ENCODE measurements at places on chromosomes 5 and 9.

- no peak for DNase-seq
These were observed 77.4 kb upstream of the ANXA1 start for GRCh38 chr9:73074176-73074708.

DNA sequence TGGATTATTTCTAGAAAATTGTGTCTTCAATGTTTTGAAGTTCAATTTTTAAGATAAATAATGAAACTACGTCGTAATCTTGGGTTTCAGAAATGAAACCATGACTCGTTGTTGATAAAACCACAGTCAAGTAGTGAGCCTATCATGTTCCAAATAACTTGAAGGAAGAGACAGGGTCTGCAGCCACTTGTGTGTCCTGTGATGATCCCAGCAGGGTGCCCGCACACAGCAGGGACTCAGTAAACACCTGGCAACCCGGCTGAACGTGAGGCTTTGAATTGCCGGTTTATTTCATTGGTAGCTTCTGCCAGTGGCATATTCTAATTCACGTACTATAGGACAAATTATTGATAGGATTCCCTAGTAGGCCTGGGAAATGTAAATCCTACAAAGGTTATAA is 679.6 kb downstream of the IRX1 start:
- no peak for DNase-seq

DNA sequence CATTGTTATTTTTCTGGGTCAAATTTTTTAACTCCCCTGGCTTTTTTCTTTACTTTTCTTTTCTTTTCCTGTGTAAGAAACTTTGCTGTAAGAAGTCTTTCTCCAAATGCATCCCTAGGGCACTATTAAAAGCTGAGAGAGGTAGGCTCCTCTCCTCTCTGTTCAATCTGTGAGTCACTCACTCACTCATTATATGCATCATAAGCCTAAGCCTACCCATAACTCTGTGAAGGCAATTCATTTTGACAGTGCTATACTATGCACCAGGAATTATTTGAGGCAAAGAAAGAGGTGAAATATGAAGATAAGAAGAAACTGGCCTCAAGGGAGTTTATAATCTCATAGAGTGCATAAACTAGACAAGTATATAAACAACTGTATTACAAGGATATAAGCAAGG is 67.9 kb upstream of the PRR16 start:
- DNase-seq = no peak

GRCh38 chr9:120905315-120906164 is 21.1 kb downstream of the TRAF1 start:
- DNase-seq = no peak

- no peak for DNase-seq
These were observed 120.1 kb upstream of the PCA3 start for GRCh38 chr9:76644171-76644570.

DNA sequence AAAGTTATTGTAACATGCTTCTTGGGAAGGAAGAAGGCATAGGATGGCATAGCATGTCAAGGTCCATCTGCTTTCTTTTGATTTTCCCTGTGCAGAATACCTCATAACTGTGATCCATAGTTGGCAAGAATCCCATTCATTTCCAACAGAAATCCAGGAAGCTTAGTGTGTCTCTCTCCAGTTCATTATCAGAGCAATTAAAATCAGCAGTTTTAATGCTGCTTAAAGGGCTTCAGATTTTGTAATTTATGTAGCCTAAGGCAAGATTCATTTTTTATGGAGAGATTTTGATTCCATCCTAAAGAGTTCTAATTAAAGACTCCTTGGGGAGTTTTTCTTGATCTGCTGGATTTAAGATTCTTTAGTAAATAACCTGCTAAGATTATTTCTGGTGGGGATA is 560.1 kb downstream of the PDE4D start:
- no peak for DNase-seq

DNA sequence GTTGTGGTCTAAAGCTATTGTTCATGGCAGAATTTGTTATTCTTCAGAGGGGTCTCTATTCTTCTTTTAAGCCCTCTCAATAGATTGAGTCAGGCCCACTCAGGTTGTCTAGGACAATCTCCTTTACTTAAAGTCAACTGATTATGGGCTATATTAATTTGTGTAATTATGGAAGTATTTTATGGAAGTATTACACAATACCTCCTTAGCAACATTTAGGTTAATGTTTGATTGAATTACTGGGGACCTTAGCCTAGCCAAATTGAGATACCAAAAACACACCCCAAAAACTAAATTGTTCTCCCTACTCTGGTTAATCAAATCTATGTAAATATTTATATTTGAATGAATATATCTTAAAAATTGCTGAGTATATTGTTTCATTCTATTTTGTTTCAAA is 347.1 kb upstream of the GRIN3A start:
- no peak for DNase-seq

DNA sequence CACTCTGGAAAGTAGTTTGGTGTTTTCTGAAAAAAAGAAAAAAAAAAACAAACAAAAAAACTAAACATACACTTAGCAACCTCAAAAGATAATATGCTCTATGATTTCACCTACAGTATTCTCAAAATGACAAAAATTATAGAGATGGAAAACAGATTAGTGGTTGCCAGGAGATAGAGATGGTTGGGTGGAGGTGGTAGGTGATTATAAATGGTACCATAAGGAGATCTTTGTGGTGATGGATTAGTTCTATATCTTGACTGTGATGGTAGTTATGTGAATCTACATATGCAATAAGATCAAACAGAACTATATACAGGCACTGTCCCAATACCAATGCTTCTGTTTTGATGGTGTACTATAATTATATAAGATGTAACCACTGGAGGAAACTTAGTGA is 32.0 kb downstream of the PTBP3 start:
- DNase-seq = no peak

DNA sequence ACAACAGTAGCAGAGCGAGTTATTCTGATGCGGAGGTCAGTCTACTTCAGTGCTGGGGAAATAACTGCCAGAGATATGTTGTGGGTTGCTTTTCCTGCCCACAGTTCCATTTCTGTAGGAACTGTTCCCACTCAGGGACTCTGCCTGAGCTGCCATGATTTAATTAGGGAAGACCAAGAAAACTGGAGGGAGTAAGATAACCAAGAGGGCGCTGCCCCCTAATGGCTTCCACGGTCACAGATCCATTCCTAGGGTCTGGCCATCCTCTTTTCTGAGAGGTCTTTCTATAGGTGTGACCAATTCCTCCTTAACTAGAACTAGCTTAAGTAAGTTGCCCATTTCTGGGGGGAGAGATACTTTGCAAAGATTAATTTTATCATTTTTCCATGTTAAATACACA is 125.9 kb downstream of the APBA1 start:
- no peak for DNase-seq

DNA sequence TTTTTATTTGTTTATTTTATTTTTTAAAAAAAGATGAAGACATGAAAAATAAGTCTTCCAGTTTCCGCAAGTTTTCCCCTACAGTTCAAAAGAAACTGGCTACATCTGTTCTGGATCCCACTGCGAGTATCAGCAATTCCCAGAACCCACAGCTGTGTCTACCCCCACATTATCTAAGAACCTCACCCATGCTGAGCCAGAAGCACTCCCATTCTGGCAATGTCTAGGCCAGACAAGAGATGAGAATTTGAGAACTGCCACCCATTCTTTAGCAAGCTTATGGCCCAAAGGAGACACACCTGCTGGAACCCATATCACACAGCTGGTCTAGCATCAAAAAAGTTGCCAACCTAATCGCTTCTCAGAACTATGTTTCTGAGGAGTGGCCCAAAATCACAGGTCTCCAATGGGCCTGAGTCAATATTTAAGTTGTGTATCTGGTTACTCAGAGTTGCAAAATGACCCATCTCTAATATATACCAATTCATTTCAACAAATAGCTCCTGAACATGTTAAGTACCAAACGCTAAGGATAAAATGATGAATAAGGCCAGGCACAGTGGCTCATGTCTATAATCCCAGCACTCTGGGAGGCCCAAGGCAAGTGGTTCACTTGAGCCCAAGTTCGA is 27.1 kb downstream of the MTMR12 start:
- DNase-seq = no peak

GRCh38 chr5:1971944-1972343 is 89.2 kb upstream of the IRX4 start:
- no peak for DNase-seq

DNA sequence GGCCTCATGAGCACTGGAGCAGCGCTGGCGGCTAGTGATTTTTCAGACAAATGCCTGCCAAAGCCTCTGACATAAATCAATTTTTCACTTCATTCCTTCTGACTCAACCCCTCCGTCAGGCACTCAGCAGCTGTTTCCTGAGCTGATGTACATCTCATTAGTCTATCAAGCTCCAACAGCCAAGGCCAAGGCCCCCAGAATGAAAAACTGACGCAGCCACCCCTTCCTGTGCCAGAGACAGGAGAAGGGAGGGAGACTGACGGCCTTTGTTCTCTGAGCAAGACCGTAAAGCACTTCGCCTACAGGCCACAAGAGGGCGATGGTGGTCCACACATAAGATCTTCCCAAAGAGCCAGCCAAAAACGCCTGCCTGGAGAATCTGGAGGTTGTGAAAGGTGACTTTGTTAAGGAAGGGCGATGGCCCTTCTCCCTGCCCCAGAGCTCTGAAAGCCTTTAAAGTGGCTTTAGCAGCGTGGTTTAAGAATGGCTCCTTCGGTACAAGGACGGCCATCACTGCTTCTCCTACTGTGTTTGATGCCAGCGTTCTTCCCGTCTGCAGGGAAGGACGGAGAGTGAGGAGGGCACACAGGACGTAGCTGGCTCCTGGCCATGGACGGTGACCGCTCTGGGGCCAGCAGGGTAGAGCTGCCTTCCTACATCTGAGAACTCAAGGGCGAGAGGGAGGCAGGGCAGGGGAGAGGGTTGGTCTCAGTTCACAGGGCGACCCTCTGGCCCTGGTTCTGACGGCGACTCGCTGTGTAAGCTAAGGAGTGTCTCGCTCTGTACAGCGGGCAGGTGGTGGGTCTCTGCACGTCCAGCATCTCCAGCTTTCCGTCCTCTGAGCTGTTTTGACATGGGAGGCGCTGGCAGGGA is 37.0 kb downstream of the ALG2 start:
- peak; percentile 76 for DNase-seq

All from activated B cell treated with CpG ODN at 0.5 μM for 24 hours (primary cell).